Pons (tissue), 1 donor: ENCODE measurements at places on chromosomes 6 and 20.

DNA sequence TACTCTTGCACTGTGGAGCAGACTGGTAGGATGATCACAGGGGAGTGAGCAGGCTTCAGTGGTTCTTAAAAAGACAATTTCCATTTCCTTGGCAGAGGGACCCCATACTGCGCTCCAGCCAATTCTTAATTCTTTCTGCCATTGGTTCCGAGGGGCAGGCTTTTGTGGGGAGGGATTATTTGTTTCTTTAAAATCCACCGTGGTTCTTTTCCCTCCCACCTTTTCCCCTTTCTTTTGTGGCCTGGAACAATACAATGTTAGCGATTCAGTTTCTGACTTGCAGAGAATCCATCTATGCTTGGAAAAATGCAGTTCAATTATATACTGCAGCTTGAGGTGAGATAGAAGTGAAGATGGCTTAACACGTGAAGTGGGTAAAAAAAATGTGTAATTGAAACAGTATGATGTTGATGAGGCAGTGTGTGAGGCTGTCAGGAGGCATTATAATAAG, 379.0 kb upstream of the FLRT3 start:
- no peak for DNase-seq

DNA sequence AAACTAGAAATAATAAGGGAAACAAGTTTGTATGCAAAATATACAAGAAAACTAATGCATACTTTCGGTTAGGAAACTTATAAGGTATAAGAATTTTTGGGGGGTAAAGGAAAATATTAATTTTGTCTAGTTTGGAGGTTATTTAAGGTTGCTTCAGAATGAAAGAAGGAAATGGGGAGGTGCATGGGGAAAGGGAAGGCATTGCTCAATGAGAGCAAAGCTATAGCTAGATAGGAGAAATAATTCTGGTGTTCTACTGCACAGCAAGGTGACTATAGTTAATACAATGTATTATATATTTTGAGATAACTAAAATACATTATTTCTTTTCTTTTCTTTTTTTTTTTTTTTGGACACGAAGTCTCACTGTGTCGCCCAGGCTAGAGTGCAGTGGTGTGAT, 5.4 kb upstream of the MYMX start:
- DNase-seq, result no peak

DNA sequence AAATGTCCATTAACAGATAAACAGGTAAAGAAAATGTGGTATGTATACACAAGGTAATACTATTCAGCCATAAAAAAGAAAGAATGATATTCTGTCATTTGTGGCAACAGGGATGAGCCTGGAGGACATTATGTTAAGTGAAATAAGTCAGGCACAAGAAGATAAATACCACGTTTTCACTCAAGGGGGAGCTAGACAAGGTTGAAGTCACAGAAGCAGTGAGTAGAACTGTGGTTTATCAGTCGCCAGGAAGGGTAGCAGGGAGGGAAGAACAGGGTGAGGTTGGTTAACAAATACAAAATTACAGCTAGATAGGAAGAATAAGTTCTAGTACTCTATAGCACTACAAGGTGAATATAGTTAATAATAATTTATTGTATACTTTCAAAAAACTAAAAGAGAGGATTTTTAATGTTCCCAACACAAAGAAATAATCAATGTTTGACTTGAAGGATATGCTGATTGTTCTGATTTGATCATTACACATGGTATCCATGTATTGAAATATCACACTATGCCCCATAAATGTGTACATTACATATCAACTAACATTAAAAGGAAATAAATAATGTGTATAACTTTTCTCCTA, 21.1 kb downstream of the RTN4IP1 start:
- DNase-seq, result peak; percentile 42

DNA sequence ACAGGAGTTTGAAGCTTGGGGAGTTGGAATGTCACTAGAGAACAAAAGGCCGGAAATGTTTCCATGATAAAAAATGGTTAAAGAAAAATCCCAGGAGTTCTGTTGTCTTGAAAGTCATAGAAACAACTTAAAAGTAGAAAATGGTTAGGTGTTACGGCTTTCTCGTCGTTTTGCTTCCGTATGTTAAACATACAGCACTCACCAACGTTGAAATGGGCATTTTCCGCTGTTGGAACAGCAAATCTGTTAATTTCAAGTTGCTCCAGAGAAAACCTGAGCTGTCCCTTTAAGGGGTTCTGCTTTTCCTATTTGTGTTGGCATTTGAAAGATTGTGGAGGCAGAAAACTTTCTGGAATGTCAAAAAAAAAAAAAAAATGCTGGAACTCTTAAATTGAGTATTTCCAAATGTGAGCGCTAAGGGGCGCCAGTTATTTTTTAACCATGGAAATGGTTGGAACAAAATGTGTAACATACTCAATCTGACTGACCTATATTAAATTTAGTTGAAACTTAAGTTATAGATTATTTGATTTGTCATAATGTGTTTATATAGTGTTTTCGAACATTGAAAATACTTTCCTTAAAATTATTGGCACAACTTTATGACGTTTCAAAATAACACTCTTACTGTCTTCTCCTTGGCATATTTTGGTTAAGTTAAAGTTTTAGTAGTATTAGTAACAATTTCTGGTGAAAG, 2.2 kb downstream of the QKI start:
- DNase-seq, result peak; percentile 93

- DNase-seq, result no peak
These were observed 151.3 kb downstream of the SLC16A10 start for GRCh38 chr6:111238464-111239119.

DNA sequence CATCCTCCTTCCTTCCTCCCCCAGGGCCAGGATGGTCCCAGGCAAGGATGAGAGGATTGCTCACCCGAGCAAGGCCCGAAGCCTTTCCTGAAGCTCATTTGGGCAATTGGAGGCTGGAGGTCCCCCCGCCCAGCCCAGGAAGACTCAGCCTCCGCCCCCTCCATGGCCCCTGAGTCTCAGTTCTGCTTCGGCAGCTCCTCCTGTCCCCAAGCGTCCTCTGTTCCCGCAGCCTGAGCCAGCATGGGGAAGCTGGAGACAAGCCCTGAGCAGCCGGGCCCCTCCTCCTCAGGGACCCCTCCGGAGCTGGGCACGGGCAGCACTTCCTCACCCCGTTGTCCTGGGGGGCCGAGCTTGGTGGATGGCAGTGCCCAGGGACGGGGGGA, 26.0 kb downstream of the SLC17A9 start:
- no peak for DNase-seq
